ENCODE measurements at places on chromosomes 11 and 22.

GRCh38 chr11:67614730-67615714 is 8.3 kb downstream of the NDUFV1 start:
- DNase-seq = peak; percentile 33

GRCh38 chr11:12270817-12271216 is 106.6 kb upstream of the PARVA start:
- DNase-seq = no peak

DNA sequence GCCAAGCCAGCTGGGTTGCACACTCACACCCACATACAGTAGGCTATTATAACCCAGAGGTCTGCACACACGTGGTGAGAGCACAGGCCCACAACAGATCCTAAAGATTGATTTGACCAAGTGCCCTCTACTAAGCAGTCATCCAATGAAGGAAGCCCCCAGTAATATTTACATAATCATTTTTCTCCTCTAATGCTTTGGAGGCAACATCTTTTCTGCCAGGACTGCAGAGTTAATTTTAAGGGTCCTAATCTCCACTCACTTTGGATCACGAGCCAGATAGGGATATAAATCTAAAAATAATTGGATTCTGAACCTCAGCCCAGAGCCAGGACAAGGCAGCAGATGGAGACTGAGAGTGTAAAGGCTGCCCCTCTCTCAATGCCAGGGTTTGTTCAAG is 49.1 kb upstream of the MTNR1B start:
- no peak for DNase-seq

DNA sequence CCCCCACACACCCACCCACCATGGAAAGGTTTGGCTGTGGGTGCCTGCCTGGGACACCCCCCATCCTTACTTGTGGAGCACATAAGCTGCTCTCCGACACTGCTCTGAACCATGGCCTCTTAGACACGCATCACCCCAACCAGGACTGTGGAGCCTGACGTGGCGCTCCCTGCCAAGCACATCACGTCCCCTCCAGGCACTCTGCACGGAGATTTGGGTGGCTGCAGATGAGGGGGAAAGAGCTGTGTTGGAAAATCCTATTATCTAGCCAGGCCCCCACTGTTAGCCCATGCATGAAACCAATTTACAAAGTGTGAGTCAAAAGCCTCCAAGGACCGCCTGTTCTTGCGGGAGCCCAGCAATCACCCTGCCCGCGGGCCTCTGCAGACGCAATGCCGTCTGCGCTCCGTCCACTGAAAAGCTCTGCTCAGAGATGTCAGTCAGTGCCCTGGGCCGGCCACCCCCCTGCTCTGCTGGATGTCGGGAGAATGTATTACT is 163.4 kb upstream of the NECTIN1 start:
- no peak for DNase-seq

- peak; percentile 71 for DNase-seq
Measured at GRCh38 chr22:38572065-38572464, 2.1 kb upstream of the DMC1 start.

DNA sequence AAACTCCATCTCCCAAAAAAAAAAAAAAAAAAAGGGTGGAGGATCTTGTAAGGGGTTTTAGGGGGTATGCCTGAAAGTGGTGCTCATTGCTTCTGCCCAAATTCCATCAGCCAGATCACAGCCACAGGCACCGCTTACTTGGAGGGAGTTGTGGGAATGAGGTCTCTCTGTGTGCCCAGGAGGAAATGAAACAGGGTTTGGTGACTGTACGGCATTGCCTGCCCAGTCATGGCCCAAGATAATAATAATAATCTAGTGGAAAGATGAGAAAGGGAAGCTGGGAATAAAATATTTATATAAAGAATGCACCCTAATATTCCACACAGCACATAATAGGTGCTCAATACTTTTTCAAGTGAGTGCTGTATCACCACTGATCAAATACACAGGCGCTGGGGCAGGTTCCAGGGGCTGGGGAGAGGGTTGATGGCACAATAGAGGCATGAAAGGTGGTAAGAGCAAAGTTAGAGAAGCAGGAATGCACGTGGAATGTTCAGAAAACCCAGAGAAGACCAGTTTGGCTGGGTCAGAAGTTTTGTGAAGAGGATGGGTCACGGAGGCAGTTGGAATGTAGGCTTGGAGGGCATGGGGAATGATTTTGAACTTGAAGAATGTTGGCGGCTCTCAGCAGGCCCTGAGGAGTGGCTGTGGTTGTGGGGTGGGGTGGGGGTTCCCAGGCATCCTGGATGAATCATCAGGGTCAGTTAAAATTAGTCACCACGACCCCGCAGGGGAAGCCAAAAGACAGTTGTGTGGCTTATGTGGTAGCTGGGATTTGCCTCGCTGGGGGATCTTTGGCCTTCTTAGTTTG is 12.5 kb upstream of the MB start:
- DNase-seq = no peak

DNA sequence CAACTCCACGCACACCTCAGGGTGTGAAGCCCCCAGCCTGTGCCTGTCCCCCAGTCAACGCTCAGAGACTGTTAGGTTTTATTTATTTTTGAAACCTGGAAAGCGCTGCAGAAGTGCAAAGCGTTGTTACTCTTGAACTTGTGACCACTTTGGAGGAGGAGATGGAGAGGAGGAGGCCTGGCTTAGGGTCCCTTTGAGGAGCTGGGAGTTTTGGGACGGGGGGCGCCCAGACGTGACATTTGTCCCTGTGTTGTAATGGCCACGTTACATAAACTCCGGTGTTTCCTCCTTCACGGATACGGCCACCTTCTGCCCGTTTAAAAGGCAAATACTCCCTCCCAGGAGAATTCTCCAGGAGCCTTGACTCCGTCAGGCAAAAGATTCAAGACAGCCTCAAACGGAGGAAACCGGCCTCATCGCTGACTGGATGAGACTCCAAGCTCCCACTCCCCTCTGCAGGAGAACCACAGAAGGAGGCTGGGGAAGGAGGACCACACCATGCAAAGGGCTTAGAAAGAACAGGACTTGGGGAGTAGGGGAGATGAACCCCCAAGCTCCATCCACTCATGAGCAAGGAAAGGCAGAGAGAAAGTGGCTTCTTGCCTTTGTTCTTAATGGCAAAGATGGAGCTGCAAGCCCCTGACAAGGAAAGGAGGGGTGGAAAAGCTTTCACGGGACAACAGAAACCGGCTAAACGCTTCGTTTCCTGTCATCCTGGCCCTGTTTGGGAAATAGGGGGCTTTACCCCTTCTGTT is 630 bp downstream of the PIK3IP1 start:
- no peak for DNase-seq

DNA sequence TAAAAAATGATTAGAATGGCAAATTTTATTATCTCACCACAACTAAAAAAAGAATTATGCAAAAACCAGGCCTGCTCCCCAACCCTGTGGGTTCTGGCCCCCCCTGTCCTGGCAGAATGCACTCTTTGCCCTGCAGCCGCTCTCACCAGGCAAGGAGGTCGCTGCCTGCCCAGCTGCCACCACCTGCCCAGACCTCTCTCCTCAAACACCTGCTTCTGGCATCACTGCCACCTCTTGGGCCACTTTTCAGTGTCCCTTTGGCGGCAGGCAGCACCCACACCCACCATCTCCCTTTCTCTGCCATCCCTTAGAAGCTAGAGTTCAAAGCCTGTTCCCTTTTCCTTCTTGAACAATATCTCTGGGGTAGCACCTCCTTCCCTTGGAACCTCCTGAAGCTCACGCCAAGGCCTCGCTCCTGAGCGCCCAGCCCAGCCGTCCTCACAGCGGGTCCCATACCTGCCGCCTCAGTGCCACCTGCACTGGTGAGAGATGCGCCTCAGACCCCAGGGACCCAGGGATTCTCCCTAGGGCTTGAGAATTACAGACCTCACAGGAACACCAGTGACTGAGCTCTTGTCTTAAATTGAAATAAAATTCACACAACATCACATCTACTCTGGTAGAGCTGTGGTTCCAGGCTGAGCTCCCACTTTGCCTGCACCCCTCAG is 44.6 kb downstream of the SGSM3 start:
- DNase-seq = no peak

DNA sequence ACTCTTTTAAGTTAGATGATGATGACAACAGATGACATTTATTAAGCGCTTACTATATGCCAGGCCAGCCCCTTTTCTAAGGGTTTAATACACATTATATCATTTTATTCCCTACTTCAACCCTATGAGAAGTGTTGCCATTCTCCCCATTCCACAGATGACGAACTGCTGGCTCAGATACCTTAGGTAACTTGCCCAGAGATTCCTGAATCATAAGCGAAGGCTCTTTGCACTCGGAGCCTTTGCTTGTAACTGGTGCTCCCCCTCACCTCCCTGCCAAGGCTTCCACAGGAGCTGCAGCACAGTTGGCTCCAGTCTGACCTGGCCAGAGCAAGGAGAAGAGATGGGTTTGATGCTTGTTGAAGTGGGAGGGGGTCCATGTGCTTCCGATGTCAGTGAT is 43.0 kb downstream of the DBX1 start:
- DNase-seq = no peak

GRCh38 chr11:1755692-1756561 is 5.5 kb upstream of the IFITM10 start:
- peak; percentile 13 for DNase-seq

DNA sequence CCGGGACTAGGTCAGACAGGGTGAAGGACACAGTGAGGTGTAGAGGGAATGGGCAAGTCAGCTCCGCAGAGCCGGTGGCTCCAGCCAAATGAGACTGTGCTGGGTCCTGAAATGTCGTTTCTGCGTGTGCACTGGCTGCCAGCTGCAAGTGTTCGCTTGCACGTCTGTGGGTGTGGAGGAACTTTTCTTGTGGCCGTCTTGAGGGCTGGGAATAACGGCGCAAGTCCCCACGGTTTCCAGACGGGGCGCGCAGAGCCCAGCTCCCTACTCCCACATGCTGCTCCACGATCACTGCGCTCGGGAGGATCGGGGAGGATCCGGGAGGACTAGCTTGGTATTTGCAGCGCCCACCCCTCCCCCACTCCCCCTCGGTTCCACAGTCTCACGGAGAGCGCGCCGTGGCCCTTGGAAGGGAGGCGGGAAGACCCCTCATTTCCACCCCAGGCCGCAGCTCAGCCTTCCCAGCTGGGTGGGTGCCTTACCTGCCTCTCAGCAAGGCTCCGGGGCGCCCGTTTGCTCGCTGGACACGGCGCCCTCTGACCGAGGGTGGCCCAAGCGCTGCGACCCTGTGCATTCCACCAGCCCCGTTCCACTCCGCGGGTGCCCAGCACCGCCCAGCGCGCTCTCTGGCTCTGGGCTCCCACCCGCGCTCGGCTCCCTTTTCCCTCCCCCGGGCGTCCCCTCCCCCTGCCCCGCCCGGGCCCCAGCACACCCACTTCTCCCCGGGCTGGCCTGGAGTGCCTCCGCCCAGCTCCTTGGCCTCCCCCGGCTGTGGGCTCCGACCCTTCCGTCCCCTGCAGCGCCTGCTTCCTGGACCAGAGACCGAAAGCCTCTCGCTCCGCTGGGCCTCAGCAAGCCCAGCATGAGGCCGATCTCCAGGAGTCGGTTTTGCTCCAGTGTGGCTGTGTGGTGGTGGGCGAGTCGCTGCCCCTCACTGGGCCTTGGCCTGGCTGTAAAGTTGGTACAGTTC is at the start of gene KCNE3:
Gene KCNE3 (minus strand): TSS at position 634 of the 970 bp plus-strand sequence. CDS start 9,986 bp downstream, outside the sequence.
- peak; percentile 64 for DNase-seq

GRCh38 chr11:12741671-12742216 is 67.5 kb downstream of the TEAD1 start:
- DNase-seq = no peak

DNA sequence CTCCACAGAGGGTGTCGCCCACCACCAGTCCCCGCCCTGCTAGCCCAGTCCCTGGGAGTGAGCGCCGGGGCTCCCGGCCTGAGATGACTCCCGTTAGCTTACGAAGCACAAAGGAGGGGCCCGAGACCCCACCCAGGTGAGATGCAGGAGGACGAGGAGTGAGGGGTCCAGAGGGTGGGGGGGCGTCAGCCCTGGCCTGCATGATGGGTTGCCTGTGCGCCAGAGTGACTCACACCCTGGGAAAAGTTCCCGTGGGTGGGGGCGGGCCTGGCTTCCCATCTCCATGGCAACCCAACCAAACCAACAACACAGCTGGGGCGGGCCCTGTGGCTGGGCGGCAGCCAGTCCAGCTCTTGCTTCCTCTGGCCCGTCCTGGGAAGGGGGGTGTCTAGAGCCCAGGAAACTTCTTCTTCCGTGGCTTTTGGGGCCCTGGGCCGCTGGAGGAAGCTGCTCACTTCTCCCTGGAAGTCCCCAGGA is 4.5 kb downstream of the GAS2L1 start:
- peak; percentile 98 for DNase-seq

DNA sequence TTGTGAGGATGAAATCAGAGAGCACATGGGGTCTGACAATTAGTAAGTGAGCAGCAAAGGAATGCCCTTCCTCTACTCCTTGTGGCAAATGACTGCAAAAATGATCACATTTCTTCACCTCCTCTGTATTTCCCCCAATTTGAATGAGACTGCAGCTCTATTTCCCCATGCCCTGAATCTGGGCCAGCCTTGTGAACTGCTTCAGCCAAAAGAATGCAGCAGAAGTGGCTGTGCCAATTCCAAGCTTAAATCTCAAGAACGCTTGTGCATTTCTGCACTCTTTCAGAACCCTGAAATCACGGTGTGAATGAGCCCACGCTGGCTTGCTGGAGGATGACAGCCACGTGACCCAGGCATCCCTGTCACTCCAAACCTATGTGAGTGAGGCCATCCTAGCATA is 9.9 kb downstream of the SLC43A3 start:
- no peak for DNase-seq

DNA sequence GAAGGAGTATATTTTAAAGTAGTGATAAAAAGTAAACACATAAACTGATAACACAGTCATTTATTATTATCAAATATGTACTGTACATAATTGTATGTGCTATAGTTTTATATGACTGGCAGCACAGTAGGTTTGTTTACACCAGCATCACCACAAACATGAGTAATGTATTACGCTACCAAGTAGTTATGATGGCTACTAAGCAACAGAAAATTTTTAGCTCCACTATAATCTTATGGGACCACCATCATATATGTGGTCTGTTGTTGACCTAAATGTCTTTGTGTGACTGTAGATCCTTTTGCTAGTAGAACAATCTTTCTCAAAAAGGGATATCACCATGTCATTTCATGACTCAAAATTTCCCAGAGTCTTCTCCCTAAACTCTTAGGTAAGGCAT is 93.5 kb downstream of the LARGE2 start:
- DNase-seq = no peak

DNA sequence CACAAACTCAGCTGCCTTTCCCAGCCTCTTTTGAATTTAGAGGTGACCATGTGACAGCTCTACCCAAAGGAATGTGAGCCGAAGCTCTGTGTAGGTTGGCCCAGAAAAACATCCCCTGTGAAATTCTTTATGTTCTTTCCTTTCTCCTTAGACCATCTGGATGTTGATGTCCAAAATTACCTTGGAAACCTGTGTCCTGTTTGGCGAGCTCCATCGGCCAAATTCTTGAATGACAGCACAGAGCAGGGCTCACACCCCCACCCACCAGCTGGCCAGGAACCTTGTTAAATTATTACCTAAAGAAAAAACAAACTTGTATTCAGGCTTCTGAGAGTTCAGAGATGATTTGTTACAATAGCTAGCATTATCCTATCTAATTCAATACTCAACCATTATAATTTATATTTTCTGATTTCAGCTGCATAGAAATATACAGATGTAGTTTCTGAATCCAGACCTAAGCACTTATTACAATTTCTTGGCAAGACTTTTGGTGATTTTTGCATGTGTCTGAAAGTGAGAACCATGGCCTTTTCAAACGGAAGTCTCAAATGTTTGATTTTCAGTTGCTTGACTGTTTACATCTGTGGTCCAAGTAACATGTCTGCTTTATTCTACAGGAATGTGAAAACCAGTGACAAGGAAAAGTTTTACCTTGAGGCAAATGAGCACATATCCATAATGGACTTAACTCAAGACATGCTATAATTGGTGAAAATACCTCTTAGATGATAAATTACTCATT is 554.2 kb downstream of the NTM start:
- DNase-seq = no peak

GRCh38 chr11:117099696-117100095 is 1.5 kb upstream of the SIK3 start:
- DNase-seq = no peak

GRCh38 chr11:88813233-88813915 is 252.4 kb downstream of the GRM5 start:
- no peak for DNase-seq

Data from inflammatory macrophage (primary cell).